Adrenal gland (tissue), 19 donors: ENCODE measurements at places on chromosomes 2 and 18. TPM values are rescaled to one million over a fixed set of nuclear protein-coding genes. Genes with fewer than 3 reads are reported as not detected.

GRCh38 chr18:3791238-3791637 is 341.3 kb downstream of the TGIF1 start:
- H3K27ac ChIP-seq = no peak overlapping the region
- H3K4me3 ChIP-seq = no peak overlapping the region
- no peaks in the 10 kb centered on the region for H3K36me3 ChIP-seq
- no peak for DNase-seq
- no peaks in the 10 kb centered on the region for H3K27me3 ChIP-seq
- no peaks in the 10 kb centered on the region for H3K4me1 ChIP-seq

DNA sequence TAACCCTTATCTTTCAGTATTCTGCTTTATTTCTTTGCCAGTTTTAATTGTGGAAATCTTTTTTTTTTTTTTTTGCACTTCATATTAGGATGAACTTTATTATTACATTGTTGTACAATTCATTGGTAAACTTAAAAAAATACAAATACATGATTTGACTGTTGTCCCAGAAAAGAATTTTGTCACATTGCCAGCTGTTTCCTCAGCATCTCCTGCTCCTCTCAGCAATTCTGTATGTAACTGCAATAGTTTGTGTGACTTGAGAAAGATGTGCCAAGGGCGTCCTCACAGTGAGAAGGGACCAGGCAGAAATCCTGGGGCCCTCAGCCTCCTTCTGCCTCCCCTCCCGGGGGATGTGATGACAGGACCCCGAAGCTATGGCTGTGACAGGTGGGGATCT is 254.4 kb downstream of the NBAS start:
- H3K27me3 ChIP-seq = no peaks in the 10 kb centered on the region
- H3K4me1 ChIP-seq = no peaks in the 10 kb centered on the region
- no peak overlapping the region for H3K4me3 ChIP-seq
- no peak for DNase-seq
- no peak overlapping the region for H3K27ac ChIP-seq

DNA sequence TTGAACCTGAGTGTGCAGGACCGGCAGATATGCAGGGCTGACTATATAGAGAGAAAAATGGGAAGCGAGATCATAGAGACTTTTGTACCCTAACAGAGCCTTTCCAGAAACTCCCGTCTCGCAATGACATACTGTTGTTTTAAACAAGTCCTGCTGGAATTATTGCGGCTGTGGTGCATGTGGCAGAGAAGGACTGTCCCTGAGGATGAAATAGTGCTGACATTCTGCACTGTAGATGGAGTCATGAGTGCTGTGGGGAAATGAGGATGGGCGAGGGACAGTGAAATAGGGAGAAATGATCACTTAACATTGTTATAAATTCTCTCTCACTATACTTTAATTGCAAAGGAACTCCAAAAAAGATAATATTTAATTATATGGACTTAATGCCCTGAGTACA is 50.4 kb upstream of the KLHL14 start:
- H3K4me1 ChIP-seq = no peaks in the 10 kb centered on the region
- H3K4me3 ChIP-seq = no peak overlapping the region
- H3K36me3 ChIP-seq = no peaks in the 10 kb centered on the region

DNA sequence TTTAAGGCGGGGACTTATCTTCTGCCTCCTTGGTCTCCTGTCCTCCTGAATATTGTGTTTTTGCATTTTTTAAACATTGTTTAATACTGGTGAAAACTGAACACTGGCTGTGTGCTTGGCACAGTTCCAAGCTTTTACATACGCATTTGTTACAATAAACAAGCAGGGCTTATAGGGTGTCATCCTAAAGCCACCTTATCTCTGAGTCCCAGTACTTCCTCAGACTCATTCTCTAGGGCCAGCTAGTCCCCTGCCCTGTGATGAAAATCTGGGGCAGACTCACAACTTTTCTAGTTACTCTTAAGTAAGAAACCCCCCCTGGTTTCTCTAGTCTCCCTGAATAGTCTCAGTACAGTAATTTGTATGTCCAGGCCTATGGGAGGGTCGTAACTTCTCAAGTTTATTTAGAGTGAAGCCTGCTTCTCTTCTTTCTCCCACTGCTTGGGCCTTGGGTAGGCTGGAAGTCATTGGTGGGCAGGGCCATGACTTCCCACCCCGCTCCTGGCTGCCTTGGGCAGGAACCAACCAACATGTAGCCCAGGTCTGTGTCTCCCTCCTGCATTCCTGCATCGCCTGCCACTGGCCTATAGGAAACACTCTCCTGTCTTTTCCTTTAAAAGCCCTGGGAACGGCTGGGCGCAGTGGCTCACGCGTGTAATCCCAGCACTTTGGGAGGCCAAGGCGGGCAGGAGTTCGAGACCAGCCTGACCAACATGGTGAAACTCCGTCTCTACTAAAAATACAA is 7.7 kb upstream of the KCNE4 start:
- DNase-seq = no peak
- H3K4me3 ChIP-seq = no peak overlapping the region
- H3K4me1 ChIP-seq = no peaks in the 10 kb centered on the region
- no peaks in the 10 kb centered on the region for H3K27me3 ChIP-seq

GRCh38 chr18:72161691-72162090 is 382.5 kb downstream of the CBLN2 start:
- H3K36me3 ChIP-seq = no peaks in the 10 kb centered on the region
- H3K4me3 ChIP-seq = no peak overlapping the region
- no peak overlapping the region for H3K27ac ChIP-seq
- no peak for DNase-seq
- no peaks in the 10 kb centered on the region for H3K4me1 ChIP-seq
- H3K27me3 ChIP-seq = no peaks in the 10 kb centered on the region

GRCh38 chr2:159616286-159616701 is at the start of gene BAZ2B:
Gene BAZ2B (minus strand): TSS chr2:159616548. CDS start chr2:159478719, 137,829 bp downstream.
- H3K4me1 ChIP-seq = peaks cover 45% of the 10 kb centered on the region
- peak within 1 kb of the TSS; percentile 80 for H3K4me3 ChIP-seq
- no peaks in the 10 kb centered on the region for H3K27me3 ChIP-seq
- peak within 1 kb of the TSS; percentile 97 for H3K27ac ChIP-seq

DNA sequence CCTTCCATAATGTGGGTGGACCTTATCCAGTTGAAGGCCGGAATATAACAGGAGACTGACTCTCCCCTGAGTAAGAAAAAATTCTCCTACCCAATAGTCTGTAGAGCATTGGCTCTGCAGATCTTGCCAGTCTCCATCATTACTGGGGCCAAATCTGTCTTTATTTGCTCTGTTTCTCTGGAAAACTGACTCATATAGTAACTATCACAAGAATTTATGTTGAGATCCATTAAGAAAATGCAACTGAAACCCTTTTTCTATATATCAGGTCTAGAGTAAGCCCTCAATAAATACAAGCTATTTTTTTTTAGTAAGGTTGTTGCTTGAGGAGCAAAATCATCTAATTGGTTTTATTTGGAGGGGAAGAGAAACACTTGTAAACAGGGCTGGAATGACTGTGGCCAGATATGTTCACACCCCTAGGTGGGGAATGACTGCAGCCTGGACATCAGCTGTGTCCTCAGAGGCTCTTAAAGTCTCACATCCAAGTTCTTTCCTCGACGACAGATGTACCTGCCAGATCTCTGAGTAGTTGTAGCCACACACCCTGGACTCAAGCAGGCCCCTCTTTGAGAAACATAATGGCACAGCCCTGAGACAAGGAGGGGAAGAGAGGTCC is 339.7 kb downstream of the TNS1 start:
- DNase-seq = no peak
- no peak overlapping the region for H3K27ac ChIP-seq
- no peaks in the 10 kb centered on the region for H3K27me3 ChIP-seq
- no peak overlapping the region for H3K4me3 ChIP-seq
- peaks cover 12% of the 10 kb centered on the region for H3K4me1 ChIP-seq
- H3K36me3 ChIP-seq = no peaks in the 10 kb centered on the region

DNA sequence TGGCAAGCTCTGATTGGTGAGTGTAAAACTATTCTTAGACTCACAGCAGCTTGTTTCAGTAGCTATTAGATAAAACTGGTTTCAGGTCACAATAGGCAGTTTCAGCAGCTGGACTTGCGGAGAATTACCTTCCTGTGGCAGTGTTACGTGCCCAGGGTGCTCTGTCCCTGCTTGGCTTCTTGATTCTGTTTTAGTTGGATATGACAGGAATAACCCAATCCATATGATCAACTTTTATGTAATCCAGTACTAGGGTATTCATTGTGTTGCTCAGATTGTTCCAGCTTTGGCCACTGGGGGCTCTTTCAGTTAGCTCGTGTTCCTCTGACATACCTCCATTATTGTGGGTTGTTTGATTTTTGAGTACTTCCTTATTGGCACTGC is 43.1 kb downstream of the INPP4A start:
- no peaks in the 10 kb centered on the region for H3K27me3 ChIP-seq
- H3K4me1 ChIP-seq = peaks cover 14% of the 10 kb centered on the region
- H3K27ac ChIP-seq = no peak overlapping the region
- DNase-seq = no peak
- no peak overlapping the region for H3K4me3 ChIP-seq
- no peaks in the 10 kb centered on the region for H3K36me3 ChIP-seq

- no peak overlapping the region for H3K4me3 ChIP-seq
- H3K4me1 ChIP-seq = no peaks in the 10 kb centered on the region
- H3K27me3 ChIP-seq = no peaks in the 10 kb centered on the region
- no peak for DNase-seq
- no peaks in the 10 kb centered on the region for H3K36me3 ChIP-seq
These were observed 1022.9 kb upstream of the NRXN1 start for GRCh38 chr2:52054824-52055223.

DNA sequence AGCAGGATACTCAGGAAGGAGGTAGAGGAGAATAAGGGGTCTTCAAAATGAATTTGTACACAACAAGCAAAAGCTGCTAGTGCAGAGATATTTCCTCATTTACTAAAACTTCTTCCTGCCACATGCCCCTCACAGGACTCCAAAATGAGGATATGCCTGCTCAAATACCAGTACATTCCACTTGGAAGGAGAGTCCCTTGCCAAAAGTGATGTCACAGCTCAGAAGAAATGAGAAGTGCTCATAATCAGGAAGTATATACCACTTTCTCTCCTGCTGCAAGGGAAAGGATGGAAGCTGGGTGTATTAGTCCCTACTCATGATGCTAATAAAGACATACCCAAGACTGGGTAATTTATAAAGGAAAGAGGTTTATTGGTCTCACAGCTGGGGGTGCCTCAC is 87.7 kb upstream of the FSHR start:
- H3K4me3 ChIP-seq = no peak overlapping the region
- H3K27me3 ChIP-seq = no peaks in the 10 kb centered on the region
- H3K4me1 ChIP-seq = no peaks in the 10 kb centered on the region
- DNase-seq = no peak
- no peaks in the 10 kb centered on the region for H3K36me3 ChIP-seq

DNA sequence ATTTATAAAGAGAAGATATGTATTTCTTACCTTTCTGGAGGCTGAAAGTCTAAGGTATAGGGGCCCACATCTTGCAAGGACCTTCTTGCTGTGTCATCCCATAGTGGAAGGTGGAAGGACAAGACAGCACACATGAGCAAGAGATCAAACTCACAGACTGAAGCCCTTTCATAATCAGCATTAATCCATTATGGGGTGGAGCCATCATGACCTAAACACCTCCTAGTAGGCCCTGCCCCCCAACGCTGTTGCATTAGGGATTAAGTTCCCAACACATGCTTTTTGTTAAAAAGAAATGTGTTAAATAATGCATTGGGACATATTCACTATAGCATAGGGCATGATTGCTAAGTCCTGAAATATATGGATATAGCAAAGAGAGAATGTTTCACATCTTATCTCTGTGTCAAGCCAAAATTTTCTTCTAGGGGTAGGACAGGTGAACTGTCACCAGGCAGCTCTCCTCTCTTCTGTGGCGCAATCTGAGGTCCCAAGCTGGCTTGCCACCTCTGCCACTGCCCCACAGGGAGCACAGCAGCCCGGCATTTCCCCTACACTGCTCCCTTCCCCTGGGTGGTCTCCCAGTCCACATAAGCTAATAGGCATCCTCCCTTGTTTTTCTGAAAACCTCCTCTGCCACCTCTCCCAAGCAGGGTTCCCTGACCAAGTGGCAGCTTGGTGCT is 8.3 kb upstream of the CTIF start:
- no peak overlapping the region for H3K4me3 ChIP-seq
- no peaks in the 10 kb centered on the region for H3K27me3 ChIP-seq
- H3K4me1 ChIP-seq = no peaks in the 10 kb centered on the region
- no peak for DNase-seq
- no peaks in the 10 kb centered on the region for H3K36me3 ChIP-seq
- no peak overlapping the region for H3K27ac ChIP-seq

DNA sequence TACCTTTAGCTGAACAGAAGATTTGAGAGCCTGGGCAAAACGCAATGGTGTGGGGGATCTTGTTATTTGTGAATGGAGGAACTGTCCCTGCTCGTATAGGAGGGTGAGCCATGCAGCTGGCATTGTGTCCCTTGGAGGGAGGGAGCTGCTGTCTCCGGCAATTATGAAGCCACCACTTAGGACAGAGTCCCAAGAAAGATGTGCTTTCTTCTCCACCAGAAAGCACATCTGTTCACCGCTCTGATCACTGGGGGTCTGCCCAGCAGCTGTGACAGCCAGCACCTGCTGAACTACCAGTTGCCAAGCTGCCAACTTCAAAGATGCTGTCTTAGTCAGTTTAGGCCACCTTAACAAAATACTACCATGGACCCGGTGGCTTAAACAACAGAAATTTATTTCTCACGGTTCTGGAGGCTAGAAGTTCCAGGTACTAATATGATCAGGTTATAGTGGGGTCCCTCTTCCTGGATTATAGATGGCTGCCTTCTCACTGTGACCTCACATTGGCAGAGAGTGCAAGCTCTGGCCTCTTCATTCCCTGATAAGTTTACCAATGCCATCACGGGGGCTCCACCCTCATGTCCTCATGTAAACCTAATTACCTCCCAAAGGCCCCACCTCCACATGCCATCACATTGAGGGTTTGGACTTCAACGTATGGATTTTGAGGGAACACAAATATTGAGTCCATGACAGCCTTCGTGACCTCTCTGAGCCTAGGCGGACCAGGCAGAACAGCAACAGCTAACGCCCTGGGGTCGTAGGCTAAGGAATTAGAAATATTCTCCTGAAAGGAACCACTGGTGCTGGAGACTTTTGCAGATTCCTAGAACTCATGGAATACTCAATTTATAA is 148.3 kb downstream of the RHBDD1 start:
- H3K27ac ChIP-seq = no peak overlapping the region
- H3K27me3 ChIP-seq = no peaks in the 10 kb centered on the region
- peaks cover 17% of the 10 kb centered on the region for H3K4me1 ChIP-seq
- no peak for DNase-seq
- H3K36me3 ChIP-seq = no peaks in the 10 kb centered on the region
- no peak overlapping the region for H3K4me3 ChIP-seq

GRCh38 chr2:165634855-165635254 is 159.2 kb downstream of the GALNT3 start:
- DNase-seq = peak; percentile 22
- H3K36me3 ChIP-seq = no peaks in the 10 kb centered on the region
- no peaks in the 10 kb centered on the region for H3K27me3 ChIP-seq
- H3K4me3 ChIP-seq = no peak overlapping the region
- no peaks in the 10 kb centered on the region for H3K4me1 ChIP-seq

GRCh38 chr2:27282892-27283291 is 663 bp downstream of the TRIM54 start:
- H3K36me3 ChIP-seq = no peaks in the 10 kb centered on the region
- H3K27me3 ChIP-seq = no peaks in the 10 kb centered on the region
- DNase-seq = no peak
- peak overlapping the region; percentile 60 for H3K27ac ChIP-seq
- peaks cover 34% of the 10 kb centered on the region for H3K4me1 ChIP-seq

- H3K27me3 ChIP-seq = no peaks in the 10 kb centered on the region
- H3K4me3 ChIP-seq = no peak overlapping the region
- H3K36me3 ChIP-seq = no peaks in the 10 kb centered on the region
- H3K27ac ChIP-seq = no peak overlapping the region
- no peaks in the 10 kb centered on the region for H3K4me1 ChIP-seq
These were observed 279.8 kb downstream of the ZNF385B start for GRCh38 chr2:179581605-179582004.

The HNRNPA3 gene
- total RNA-seq = 123 TPM

The ASTL gene
- total RNA-seq = not detected

The FAM124B gene
- total RNA-seq = not detected
